ENCODE measurements at places on chromosomes 16 and 17.

DNA sequence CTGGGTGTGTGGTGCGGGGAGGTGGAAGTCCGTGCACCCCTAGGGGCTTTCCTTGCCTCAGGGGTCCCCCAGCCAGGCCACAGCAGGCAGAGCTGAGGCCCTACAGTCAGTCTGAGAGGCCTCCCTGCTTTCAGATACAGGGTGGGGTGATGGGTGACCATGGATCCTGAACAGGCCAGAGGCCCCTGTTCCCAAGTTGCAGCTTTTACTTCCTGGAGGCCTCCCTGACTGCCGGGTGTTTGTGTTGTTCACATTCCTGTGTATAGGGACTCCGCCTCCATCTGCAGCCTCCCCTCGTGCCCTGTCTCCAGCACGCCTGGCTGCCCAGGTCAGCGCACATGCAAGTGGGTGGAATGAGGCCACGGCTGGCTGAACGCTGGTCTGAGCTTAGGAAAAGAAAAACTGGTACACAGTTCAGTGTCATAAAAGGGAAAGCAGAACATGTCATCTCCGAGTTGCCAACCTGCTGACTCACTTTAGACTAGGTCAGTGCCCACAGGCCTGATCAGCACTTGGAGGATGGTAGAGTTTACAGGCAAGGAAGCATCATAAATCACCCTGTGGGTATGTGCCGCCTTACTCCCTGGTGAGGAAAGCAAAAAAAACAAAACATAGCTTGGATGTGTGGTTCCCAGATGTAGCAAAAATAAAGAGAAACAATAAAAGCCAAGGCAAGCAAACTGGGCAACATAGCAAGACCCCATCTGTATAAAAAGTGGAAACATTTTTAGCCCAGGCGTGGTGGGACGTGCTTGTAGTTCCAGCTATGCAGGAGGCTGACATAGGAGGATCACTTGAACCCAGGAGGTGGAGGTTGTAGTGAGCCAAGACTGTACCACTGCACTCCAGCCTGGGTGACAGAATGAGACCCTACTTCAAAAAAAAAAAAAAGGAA, 6.2 kb upstream of the SLC7A6 start:
- no peak for DNase-seq

DNA sequence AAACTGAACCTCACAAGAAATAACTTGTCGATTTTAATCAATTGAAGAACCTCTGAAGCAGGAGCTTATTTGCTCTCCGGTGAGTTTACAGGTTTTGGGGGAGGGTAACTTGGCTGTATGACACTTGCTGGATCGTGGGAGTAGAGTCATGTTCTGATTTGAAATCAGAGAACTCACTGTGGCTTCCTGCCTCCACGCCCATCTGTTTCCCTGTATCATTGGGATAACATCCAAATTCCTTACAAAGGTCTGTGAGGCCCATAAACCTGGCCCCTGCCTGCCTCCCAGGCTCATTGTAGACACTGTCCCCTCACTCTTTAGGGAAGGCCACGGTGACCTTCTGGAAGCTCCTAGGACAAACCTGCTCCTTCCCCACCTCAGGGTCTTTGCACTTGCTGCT, 48.3 kb downstream of the C17orf67 start:
- no peak for DNase-seq

DNA sequence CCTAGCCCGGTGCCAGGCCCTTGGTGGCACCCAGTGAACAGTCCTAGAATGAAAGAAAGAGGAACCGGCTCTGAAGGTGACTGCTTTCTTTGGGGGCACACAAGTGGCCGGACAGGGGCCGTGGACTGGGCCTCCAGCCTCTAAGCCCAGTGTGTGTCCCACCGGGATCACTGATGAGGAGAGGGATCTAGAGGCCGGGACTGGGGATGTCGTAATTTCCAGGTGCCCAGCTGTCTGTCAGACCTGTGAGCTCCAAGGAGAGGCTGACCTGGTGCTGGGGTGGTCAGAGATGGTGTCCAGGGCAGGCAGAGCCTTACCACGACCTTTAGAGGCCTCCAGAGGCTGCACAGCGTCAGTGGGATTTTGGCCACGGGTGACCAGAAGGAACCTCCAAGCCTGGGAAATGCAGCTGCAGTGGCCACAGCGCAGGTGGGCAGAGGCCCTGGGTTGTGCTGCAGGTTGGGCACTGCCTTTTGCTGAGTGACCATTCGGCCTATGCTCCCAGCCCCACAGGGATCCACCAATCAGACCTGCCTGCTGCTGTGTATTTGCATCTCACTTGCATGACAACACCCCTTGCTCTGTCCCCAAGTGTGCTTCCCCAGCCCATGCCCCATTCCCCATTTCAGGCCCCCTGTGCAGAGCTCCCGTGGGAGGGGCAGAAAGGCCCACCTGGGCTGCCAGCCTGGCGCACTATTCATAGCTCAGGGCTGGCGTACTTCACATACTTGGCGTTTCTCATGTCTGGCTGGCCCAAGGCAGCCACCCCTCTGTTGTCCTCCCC, 12.5 kb downstream of the ARHGAP23 start:
- no peak for DNase-seq

DNA sequence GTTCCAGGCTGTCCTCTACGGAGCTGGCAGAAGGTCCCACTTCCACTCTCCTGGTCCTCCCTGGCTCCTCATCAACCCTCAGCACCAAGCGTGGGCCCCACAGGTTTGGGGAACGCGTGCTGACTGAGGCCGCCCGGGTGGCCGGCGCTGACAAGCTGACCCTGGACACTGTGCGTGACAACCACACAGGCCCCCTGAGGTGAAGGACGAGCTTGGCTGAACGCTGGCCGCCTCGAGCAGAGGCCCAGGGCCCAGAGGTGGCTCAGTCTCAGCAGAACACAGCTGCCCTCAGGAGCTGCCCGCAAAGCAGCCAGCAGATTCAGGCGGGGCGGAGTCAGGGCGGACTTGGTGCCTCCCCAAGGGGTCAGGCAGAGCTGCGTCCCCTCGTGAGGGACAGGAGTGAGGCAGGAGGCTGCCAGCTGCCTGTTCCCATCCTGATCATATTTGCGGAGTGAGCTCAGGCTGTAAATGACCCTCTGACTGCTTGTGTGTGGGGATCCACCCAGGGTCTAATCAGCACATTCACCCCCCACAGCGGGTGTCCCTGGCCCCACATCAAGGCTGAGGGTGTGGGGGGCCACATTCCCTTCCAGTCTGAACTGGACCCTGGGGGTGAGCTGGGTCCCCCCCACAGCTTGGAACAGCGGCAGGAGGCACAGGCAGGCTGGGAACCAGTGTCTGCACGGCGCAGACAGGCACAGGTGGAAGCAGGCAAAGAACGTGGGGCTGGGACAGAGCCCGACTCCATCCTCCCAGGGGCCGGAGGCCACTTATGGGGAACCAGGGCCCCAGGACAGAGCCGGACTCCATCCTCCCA, 105.1 kb upstream of the METRNL start:
- DNase-seq: no peak

- no peak for DNase-seq
These were observed 54.1 kb downstream of the PSMD12 start for GRCh38 chr17:67312265-67312664.

DNA sequence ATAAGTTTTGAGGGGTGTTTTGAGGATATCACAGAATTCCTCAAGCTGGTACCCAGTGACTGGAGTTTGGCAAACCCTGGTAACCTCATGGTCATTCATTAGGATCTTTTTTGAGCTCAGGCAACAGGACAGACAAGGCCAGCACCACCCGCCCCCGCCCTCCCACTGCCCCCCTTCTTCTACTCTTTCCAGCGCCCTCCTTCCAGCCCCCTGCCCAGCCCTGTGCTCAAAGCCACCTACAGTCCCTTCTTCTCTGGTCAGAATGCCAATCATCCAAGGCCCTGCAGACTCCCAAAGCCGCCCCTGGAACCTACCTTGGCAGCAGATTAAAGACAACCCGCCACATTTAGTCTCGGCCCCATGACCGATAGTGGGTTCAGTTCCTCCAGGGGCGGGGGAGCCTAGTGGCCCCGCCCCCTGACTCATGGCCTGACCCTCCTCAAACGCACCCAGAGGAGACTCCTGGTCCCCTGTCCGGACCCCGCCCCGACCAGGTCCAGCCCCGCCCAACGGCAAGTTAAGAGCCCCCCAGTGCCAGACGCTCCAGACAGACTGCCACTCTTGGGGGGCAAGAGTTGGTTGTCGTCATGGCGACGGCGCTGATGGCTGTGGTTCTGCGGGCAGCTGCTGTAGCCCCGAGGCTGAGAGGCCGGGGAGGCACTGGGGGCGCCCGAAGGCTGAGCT, at the start of gene NAGS:
TSS of gene NAGS (plus strand) at position 546 of the 684 bp plus-strand sequence. CDS start at position 588, 42 bp downstream.
- DNase-seq: no peak

All from endothelial cell (in vitro differentiated cells).